ENCODE measurements at places on chromosomes 2 and 18.

- DNase-seq: no peak
These were observed 1284.9 kb upstream of the LRRTM1 start for GRCh38 chr2:81589406-81589805.

DNA sequence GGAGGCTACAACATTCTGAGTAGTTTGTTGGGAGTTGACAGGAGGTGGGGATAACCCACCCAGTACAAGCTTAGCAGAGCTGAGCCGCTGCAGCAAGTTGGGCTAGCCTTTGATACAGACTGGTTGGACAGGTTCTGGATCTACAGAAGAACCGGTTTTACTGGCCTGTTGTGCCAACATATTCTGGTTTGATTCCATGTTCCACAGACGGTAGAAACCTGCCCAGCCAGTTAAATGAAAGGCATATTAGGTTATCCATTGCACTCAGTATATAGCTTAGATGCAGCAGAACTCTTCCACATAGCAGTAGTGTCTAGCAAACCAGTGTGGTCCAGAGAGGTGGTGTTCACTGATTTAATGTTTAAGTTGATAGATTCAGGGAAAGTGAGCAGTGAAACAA is 19.3 kb upstream of the RBBP8 start:
- DNase-seq: no peak

DNA sequence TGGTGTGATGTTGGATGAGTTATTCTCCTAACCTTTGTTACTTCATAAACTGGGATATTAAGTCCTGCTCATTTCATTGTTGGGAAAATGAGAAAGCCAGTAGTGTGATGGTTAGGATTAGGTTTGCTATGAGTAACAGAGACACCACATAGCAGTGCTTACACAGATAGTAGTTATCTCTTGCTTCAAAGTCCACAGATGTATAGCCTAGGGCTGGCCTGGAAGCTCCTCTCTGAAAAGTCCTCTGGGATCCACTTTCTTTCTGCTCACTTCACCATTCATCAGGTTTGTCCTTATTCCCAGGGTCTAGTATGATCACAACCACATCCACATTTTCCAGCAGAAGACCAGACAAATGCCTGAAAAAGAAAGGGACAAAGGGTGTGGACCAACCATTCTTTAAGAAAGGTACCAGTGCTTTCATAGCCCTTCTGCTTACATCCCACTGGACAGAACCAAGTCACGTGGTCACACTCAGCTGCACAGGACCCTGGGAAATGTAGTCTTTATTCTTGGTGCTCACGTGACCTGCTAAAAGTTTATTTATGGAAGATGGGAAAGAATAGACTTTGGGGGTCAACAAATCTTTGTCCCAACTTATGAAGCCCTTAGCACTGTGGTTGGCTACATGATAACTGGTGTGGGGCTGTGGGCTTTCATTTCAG is 108.9 kb downstream of the INSIG2 start:
- DNase-seq: no peak

- DNase-seq: no peak
These were observed 92.5 kb downstream of the EML4 start for GRCh38 chr2:42261518-42262195.

- no peak for DNase-seq
These were observed 183.1 kb upstream of the PIK3C3 start for GRCh38 chr18:41771973-41772372.

DNA sequence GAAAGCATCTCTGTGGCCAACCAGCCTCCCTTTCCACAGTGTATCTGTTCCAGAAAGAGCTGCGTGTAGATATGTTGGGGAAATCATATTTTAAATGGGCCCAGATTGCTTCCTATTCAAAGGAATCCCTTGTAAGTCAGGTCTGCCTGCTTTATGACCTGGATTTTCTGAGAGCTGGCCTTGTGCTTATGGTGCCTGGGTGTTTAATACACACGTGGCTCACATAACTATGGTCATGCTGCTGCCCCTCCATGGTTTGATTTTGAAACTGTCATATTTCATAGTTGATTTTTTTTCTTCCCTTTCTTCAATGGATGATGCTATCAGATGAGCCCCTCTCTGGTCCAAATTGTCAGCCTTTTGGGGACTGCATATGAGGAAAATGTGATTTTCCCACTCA is 111.5 kb upstream of the CNGA3 start:
- no peak for DNase-seq

DNA sequence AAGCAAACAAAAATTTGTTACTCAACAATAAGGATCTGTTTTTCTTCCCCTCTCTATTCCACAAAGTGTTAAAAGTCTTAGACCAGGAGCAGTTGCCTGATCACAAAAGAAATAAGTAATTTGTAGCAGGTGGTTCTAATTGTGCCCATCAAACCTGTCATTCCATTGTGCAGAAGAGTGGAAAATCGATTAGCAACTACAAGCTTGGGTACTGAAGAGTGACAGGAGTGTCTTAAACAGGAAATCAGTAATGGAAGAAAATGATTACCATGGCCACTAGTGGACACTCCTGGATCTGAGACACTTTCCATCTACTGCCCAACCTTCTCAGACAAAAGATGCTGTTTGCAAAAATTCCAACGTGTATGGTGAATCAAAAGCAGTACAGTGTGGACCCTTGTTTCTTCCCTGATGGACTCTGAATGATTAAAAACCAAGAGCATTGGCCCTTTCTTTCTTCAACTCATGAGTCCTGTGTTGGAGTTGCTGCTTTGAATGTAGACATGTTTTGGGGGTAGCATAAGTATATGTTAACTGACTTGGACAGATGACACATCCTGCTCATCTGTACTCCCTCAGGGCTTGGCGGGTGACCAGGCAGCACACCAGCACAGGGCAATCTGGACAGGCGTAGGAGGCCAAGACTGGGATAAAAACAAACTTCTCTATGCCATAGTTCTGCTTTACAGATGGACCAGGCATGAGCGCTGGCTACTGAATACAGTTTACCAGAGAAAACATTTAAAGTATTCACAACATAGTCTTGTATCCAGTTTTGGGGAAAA is 51.9 kb downstream of the PLA2R1 start:
- DNase-seq: no peak

- no peak for DNase-seq
These were observed 19.2 kb downstream of the ABI2 start for GRCh38 chr2:203347375-203347774.

- DNase-seq: no peak
These were observed 355.3 kb upstream of the NRXN1 start for GRCh38 chr2:51387235-51387634.

- DNase-seq: no peak
These were observed 29.2 kb downstream of the ANKRD44 start for GRCh38 chr2:197281421-197281820.

DNA sequence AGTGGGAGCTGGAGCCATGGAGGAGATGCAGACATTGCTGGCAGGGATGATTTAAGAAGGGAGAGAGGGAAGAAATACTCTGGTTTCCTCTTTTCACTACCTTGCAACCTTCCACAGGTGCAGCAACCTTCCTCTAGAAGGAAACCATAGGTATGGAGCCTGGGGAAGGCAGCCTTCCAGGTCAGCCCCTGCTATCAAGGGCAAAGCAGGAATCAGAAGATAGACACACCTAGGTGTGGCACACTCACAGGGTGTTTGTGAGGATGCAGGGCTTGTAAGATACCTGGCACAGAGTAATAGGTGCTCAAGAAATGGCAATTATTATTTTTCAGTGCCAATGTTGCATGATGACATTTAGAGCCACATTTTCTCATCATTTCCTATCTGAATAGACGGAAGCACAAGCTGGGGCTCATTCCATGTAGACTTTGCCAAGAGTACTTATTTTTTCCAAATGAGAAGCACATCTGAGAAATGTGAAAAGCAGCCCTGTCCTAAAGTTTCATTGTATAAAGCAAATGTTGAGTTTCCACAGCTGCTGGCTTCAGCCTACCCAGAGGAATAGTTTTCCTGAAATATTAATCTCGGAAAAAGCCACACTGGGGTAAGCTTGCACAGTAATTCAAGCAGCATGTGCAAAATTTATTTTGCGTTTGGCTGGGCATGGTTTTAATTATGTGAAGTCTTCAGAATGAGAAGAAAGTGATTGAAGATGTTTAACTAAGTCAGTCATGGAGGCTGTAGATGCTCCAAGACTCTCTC is 20.6 kb downstream of the EVA1A start:
- DNase-seq: no peak

DNA sequence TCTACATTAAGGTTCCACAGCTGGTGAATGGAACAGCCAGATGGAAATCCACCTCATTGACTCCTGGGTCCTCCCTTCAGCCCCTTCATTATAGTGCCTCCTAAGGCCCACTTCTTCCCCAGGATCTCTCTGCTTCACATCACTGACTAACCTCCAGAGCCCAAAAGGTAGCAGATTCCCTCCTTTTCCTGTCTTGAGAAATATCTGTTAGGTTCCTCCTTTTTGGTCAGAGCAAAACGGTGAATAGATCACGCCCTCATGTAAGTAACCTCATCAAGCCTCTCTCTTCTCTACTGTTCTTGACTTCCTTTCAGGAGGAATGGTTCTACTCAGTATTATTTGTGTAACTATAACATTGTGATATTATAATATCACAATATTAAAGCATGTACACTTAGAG is 155.0 kb upstream of the SRD5A2 start:
- no peak for DNase-seq

DNA sequence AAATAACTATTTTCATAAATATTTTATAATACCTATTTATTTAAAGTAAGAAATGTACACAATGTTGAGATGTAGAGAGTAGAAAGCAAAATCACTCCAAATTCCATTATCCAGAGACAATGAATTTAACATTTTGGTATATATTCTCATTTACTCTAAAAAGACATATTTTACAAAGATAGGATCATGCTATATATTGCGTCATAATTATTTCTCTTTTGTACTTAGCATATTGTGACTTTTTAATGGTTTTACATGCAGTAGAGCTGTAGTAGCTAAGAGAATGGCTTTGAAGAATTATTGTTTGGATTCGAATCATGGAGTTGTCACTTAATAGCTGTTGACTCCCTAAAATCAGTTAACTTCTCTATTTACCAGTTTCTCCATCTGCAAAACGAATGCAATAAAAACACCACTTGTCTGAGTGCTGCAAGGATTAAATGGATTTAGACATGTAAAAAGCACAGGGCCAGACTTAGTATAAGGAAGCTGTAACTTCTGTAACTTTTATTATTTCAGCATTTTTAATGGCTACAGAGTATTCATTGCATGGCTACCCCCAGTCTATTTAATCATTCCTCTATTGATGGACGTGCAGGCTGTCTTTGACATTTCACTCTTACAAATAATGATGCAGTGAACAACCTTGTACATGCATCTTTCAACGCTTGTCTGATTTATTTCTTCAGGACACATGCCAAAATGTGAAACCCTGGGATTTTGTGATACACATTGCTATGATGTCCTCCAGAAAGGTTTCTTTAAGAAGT is 33.2 kb downstream of the KCNS3 start:
- no peak for DNase-seq

DNA sequence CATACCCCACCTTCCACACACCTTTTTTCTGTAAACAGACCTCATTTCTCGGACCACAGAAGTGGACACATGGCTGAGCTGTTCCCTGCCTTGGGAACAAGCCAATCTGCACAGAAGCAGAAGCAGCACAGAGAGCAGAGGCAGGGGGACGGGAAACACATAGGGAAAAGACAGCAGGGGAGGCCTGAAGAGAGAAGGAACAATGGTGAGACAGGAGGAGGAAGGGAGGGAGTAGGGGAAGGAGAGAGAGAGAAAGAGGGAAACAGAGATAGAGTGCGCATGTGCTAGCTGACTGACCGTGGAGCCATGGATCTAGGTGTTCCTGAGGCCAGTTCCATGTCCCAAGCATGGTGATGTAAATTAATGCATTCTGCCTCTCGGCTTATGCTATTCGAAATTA is 119.7 kb downstream of the NOL10 start:
- no peak for DNase-seq

DNA sequence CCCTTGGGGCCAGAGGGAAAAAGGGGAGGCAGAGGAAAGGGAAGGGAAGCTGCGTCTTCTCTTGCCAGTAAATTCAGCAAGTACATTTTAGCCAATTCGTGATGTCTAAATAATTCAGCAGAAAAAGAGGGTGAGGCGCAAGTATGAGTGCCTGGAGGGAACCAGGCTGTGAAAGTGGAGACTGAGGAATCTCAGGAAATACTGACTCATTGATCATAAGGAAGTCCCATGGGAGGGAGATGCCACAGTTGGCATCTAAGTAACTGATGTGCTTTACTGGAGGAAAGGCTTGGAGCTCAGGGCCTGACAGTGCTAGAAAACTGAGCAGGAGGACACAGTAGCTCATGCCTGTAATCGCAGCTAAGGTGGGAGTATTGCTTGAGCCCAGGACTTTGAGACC is 31.1 kb downstream of the KIF5C start:
- no peak for DNase-seq

DNA sequence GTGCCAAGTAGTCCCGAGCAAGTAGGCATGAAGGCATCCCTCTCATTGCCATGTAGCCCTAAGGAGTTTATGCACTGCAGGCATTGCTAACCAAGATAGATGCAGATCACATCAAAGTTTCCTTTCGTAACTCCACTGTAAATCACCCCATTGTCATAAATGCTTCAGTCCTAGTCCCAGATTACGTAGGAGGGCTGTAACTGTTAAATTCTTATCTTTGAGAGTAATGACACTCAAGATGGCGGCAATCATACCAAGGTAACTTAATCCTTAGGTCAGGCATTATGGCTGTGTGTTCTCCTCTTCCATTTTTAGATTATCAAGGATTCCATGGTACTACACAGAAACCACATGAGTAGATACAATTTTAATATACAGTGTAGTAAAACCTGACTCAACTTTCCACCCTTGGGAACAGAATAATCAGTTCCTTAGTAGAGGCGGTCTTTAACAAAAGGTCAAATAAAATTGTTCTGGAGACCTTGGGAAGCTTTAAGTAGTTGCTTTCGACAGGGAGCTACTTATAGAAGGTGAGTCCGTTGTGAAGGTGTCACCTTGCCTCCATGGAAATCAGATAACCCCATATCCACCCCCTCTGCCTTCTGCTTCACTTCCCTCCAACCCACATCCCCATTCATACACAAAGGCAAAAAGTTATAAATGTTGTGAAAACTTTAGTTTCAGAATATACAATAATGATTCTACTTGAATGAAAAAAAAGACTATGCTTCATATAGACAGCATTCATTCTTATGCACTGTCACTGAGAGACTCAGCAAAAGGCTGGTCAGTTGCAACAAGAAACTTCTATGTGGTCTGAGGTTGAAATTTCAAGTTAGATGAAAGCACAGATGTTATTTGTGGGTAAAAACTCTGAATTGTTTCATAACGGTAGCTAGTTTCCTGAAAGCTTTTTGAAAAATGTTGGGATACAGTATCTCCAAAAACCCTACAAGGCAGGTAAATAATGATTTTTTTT is 64.8 kb upstream of the GALNT5 start:
- DNase-seq: no peak

DNA sequence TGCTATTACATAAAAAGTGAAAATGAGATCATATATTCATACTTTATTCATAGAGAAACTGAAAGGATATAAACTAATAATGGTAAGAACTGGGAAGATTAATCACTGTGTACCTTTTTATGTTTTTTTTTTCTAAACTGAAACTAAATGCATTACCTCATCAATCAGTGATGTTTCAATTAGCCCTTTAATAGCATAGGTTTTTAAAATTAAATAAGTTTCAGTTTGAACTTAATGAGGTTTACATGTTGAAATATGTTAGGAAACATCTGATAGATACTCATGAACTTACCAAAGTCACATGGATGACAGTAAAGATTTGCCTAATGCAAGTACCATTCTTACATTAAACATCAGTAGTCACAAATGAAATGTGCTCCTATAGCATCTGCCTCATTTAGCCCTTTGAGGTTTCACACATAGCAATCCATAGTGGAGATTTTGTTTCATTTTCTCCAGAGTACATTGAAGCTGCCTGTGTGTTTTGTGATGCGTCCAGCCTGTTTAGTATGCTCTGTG is 8.9 kb downstream of the MAPRE2 start:
- DNase-seq: no peak

- DNase-seq: no peak
These were observed at the start of gene NXPH2 for GRCh38 chr2:138779781-138780445. TSS of gene NXPH2 (minus strand) at chr2:138780390. CDS start at chr2:138780241, 149 bp downstream.
